ENCODE measurements at places on chromosomes 16 and 17. TPM values are rescaled to one million over a fixed set of nuclear protein-coding genes. Genes with fewer than 3 reads are reported as not detected.

PRR15L gene
- 17.7 TPM for polyA plus RNA-seq

KRT32 gene
- not detected for polyA plus RNA-seq

DNA sequence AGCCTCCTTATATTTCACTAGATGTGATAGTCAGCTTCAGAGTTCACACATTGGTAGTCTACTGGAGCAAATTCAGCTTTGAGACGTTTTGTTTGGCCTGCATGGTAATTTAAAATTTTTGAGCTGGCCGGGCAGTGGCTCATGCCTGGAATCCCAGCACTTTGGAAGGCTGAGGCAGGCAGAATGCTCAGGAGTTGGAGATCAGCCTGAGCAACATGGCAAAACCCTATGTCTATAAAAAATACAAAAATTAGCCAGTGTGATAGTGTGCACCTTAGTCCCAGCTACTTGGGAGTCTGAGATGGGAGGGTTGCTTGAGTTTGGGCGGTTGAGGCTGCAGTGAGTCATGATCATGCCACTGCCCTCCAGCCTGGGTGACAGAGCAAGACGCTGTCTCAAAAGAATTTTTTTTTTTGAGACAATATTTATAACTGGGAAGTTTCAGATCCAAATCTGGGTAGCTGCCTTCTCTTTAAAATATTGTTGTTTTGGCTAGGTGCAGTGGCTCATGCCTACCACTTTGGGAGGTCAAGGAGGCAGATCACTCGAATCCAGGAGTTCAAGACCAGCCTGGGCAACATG, 4.8 kb upstream of the BLMH start:
- no peak for DNase-seq

GRCh38 chr16:87582216-87582965, 19.9 kb upstream of the JPH3 start:
- no peak for DNase-seq

DNA sequence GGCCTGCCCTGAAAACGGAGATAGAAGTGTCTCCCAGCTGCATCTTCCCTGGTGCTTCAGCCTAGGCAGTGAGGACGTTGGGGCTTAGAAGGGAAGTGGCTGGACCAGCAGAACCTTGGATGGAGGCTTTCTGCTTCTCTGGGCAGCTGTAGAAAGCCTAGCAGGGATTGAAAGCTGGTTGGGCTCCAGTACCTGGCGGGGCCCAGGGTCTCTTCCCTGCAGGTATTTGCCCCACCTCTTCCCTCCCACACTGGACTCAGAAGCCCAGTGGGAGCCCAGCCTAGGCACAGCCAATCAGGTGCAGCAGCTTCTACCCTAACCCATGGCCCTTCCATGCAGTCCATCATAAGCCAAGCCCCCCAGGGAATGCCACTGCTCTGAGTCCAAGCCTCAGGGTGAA, 190.3 kb upstream of the IRX6 start:
- DNase-seq, result no peak

GRCh38 chr17:13200671-13201070, 182.8 kb upstream of the ELAC2 start:
- no peak for DNase-seq

DNA sequence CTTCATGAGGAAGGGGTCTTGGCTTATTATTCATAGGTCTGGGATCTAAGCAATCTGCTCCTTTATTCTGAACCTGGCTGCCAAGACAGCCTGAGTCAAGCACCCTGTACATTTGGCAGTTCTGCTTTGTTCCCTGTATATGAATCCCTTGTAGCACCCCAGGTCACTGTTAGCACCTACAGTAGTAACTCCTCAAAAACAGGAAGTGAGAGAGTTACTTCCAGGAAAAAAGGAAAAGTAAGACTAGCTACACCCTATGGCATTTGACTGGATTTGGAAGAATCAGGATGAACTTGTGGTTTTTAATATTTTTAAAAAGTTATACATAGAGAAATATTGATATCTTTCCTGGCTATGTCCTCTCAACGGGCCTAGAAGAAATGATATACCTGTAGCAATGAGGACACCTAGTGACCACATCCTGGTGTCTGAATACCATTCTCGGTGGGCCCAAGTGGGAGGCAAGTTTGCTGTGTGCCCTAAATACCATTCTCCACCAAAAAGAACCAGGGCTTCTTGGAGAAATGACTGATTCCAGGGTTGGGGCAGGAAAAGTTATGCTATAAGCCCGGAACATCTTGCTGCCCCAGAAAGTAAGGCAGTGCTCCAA, 9.9 kb downstream of the ANKRD40 start:
- DNase-seq, result no peak

DNA sequence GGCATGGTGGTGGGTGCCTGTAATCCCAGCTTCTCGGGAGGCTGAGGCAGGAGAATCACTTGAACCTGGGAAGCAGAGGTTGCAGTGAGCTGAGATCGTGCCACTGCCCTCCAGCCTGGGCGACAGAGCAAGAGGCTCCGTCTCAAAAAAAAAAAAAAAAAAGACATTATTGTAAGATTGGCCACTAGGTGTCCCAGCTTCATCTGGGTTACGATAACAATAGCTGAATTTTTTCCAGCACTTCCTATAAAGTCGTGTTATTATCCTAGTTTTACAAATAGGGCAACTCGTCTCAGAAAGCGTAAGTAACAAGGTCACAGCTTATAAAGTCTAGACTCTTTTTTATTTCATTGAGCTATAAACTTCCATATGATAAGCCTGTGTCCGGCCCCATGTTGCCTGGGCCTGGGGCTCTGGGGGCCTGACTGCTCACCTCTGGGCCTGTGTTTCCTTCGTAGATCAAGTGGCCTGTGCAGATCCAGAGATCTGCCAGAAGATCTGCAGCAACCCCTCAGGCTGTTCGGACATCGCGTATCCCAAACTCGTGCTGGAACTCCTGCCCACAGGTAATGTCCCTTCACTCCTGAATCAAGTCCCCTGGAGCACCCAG, 60.5 kb downstream of the SLC5A11 start:
- DNase-seq, result no peak

GRCh38 chr16:29182501-29182900, 197.6 kb downstream of the LAT start:
- DNase-seq, result no peak

- no peak for DNase-seq
Observed at GRCh38 chr16:23505180-23505665, 5.1 kb downstream of the GGA2 start.
